ENCODE measurements at places on chromosomes 16 and 17.
A peak's percentile ranks its signal among the peaks of the same experiment; 100 is the strongest.

DNA sequence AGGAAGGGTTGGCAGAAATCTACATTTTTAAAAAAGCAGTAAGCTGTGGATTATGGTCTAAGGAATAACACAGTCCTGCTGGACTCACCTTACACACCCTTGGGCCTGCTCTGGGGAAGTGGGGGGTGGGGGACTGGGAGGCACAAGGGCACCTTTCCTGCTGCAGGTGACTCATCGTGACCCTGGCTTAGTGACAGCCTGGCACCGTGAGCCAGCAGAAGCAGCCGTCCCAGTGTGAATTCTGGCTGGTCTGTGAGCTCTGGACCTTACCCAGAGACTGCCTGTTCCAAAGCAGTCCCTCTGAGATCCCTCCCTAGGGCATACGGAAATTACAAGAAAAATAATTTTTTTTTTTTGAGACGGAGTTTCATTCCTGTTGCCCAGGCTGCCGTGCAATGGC lies 4.2 kb upstream of the CRK start:
- DNase-seq = no peak

GRCh38 chr17:39209317-39210092 lies 9.4 kb downstream of the RPL19 start:
- DNase-seq = peak; percentile 74

GRCh38 chr16:2150418-2151187 lies 2.2 kb downstream of the RAB26 start:
- peak; percentile 31 for DNase-seq

GRCh38 chr16:1530883-1531637 lies 2.4 kb upstream of the TMEM204 start:
- DNase-seq = peak; percentile 86

- DNase-seq = peak; percentile 93
These were observed 19.9 kb upstream of the MRPS23 start for GRCh38 chr17:57869617-57870282.

Data from fibroblast of skin of right quadriceps (primary cell).